ENCODE measurements at places on chromosomes 11 and 22. TPM values are rescaled to one million over a fixed set of nuclear protein-coding genes. Genes with fewer than 3 reads are reported as not detected.

Gene CRYBB1
- 1.4 TPM for total RNA-seq

GRCh38 chr11:17457396-17458173, 19.1 kb downstream of the ABCC8 start:
- H3K4me1 ChIP-seq, result no peaks in the 10 kb centered on the region
- no peaks in the 10 kb centered on the region for H3K27me3 ChIP-seq
- no peak for DNase-seq

DNA sequence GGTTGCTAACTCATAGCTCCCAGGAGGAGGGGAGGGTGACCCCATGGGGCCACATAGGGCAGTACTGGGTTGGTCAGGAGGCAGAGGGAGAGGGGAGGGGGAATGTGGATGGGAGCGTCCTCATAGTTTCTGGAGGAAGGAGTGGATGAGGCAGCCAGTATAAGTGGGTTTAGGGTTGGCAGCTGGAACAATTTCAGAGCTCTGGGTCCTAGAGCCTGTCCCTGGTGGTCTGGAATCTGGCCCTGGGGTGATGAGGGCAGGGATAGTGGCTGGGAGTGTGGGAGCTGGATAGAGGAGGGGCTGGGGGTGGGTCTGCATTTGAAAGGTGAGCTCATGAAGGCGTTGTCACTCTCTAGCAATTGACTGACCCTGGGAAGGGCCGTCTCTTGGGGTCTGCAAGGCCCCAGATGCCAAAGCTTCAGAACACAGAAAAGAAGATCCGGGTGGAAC, 5.3 kb upstream of the MRGPRG start:
- H3K4me1 ChIP-seq, result no peaks in the 10 kb centered on the region
- no peak overlapping the region for H3K4me3 ChIP-seq
- H3K27me3 ChIP-seq, result no peaks in the 10 kb centered on the region
- no peak overlapping the region for H3K27ac ChIP-seq

DNA sequence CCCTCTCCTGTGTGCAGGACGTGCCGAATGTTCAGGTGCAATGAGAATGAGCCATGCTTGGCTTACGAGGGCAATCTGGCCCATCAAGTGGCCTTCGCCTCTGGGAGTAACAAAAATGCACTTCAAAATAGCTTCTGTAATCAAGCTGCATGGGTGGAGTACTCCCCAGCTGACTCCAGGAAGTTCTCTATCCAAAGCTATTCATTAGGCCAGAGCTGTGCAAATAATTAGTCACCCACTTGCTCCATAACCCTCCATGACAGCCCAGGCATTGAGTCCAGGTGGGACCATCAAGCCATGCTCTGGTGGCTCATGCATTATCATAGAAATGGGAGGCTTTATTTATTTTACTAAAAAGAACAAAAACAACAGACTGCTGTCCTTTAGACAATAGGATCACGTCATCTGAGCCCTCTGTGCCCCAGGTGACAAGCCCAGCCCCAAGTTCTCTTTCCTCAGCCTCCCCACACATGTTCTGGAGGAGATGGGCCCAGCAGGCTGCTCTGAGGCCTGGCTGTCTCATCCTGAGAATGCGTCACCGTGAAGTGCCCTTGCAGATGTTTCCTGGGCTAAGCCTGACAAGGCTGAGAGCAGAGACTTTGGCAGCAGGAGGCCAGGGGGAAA, 244.7 kb downstream of the ETS1 start:
- H3K27ac ChIP-seq, result no peak overlapping the region
- no peak for DNase-seq
- H3K4me1 ChIP-seq, result no peaks in the 10 kb centered on the region
- no peak overlapping the region for H3K4me3 ChIP-seq
- H3K36me3 ChIP-seq, result no peaks in the 10 kb centered on the region
- no peaks in the 10 kb centered on the region for H3K27me3 ChIP-seq

DNA sequence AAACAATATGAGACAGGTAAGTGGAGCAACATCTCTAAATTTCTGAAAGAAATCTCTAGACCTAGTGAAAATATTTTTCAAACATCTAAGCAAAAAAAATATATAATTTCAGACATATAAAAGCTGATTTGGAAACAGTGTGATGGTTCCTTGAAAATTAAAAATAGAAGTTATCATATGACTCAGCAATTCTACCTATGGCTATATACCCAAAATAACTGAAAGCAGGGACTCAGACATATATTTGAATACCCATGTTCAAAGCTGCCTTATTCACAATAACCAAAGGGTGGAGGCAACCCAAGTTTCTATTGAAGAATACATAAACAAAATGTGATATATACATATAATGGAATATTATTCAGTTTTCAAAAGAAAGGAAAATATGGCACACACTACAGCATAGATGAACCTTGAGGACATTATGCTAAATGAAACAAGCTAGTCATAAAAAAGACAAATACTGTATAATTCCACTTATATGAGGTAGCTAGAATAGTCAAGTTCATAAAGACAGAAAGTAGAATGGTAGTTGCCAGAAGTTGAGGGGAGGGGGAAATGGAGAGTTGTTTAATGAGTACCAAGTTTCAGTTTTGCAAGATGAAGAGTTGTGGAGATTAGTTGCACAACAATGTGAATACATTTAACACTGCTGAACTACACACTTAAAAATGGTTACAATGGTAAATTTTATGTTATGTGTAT, 300.4 kb downstream of the TTC28 start:
- H3K27ac ChIP-seq, result no peak overlapping the region
- no peaks in the 10 kb centered on the region for H3K27me3 ChIP-seq
- DNase-seq, result no peak
- H3K4me3 ChIP-seq, result no peak overlapping the region

DNA sequence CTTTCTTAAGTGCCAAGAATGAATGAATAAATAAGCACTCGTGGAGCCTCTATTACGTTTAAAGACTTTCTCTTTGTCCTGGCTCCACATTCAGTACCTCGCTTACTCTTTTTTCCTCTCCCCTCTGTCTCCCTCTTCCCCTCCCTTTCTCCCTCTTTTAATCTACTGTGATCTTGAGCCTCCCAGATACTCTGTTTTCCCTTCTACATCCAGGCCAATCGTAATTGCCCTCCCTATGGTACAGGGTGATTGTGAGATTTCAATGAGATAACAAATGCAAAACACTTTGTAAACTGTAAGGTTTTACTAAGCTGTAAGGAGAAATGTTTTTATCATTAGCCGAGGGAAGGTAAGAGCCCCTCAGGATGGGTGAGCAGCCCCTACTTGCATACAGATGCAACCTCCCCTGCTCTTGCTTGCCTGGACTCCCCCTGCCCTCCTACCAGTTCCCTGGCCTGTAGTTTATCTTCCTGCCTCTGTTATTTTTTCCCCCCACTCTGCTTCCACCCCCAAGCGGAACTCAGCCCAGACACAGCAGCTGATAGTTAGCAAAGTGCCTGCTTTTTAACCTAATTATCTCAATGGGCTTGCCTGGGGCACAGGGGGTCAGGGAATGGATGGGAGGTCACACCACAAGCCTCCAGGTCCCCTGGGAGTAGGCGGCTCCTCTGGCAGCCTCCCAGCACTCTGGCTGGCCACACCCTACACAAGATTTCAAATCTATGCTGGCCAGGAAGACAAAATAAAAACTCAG, 76.9 kb upstream of the CADM1 start:
- H3K27me3 ChIP-seq, result no peaks in the 10 kb centered on the region
- no peaks in the 10 kb centered on the region for H3K4me1 ChIP-seq
- H3K4me3 ChIP-seq, result no peak overlapping the region

Gene PDHX
- 30.5 TPM for total RNA-seq

Data from aorta (tissue), 5 donors.